ENCODE measurements at places on chromosomes 3 and 15.

GRCh38 chr3:40044487-40044886 lies 235.1 kb downstream of the MYRIP start:
- no peak overlapping the region for H3K4me3 ChIP-seq
- no peaks in the 10 kb centered on the region for H3K27me3 ChIP-seq
- H3K36me3 ChIP-seq: no peaks in the 10 kb centered on the region

DNA sequence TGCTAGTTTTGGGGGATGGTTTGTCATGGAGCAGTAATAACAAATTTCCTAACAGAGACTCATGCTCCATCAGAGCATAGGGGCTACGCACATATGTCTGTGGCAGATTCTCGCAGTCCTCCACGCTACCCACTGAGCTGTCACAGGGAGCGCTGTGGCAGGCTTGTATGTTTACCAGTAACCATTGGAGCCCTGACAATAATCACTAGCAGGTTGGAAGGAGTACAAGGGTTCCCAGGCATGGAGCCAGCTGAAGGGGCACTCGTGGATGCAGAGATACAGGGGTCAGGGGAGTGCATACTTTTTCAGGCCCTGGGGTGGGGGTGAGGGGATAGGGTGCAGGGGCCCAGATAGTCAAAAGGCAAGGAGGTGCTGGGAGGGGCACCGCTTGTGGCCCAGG lies 7.9 kb upstream of the GP9 start:
- peaks cover 10% of the 10 kb centered on the region for H3K4me1 ChIP-seq
- H3K27ac ChIP-seq: peak overlapping the region; percentile 36
- no peak for DNase-seq
- H3K36me3 ChIP-seq: no peaks in the 10 kb centered on the region

DNA sequence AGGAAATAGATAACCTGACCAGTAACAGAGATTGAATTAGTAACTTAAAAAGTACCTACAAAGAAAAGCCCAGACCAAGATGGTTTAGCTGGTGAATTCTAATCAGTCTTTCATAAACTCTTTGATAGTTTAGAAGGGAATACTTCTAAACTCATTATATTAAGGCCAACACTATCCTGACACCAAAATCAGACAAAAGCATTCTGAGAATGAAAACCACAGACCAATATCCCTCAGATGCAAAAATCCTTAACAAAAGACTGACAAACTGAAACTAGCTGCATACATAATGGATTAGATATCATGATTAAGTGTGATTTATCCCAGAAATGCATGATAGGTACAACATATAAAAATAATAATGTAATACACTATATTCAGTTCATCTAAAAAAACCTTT lies 115.6 kb downstream of the RFX7 start:
- no peak overlapping the region for H3K4me3 ChIP-seq
- no peaks in the 10 kb centered on the region for H3K4me1 ChIP-seq
- no peak overlapping the region for H3K27ac ChIP-seq
- H3K36me3 ChIP-seq: peaks cover 70% of the 10 kb centered on the region

DNA sequence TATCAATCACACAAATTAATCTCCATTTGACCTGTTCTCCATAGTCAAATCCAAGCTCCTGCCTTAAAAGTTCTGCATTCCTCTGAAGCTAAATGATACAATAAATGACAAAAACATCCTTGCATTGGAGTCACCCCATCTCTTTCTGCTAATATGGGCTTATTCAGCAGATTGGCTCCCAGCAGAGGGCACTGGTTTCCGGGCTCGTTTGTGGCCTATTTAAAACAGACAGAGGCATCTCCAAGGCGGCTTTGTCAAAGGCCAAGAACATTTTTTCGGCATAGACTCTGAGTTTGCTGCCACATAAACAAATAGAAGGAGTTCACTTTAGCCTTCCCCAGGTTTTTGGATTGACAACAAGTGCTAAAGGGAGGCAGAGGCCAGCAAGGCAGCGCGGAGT lies 204.4 kb upstream of the RASGRP1 start:
- H3K36me3 ChIP-seq: no peaks in the 10 kb centered on the region
- H3K4me1 ChIP-seq: no peaks in the 10 kb centered on the region
- no peaks in the 10 kb centered on the region for H3K27me3 ChIP-seq
- H3K4me3 ChIP-seq: no peak overlapping the region
- H3K27ac ChIP-seq: no peak overlapping the region

GRCh38 chr3:141647562-141647915 lies 90.6 kb upstream of the RNF7 start:
- H3K27ac ChIP-seq: no peak overlapping the region
- H3K4me3 ChIP-seq: no peak overlapping the region
- H3K4me1 ChIP-seq: no peaks in the 10 kb centered on the region
- no peaks in the 10 kb centered on the region for H3K36me3 ChIP-seq

DNA sequence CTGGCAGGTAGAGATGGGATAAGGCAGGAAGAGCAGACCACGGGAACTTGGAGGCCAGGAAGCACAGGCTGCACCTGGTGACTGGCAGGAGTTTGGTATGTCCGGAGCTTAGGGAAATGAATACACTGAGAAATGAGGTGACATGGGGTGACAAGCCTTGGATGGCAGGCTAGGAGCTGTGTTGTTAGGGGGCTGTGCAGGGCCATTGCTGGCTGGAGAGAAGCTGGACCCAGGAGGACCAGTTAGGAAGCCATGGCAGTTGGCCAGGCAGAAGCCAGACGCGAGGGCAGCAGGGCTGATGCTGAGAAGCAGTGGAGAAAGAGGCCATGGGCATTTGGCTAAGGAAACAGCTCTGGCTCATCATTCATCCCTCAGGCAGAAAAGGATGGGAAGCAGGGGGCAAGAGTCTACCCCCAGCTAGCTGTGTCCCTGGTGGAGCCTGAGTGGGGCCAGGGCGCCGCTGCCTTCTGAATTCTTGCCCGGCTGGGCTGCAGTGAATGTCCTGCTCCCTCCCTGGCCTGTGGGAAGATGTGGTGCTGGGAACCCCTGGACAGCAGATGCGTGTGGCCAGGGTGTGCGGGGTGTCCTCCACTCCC lies 255.8 kb downstream of the FAM43A start:
- no peak for DNase-seq
- H3K4me3 ChIP-seq: no peak overlapping the region
- H3K36me3 ChIP-seq: no peaks in the 10 kb centered on the region
- peaks cover 5% of the 10 kb centered on the region for H3K4me1 ChIP-seq

DNA sequence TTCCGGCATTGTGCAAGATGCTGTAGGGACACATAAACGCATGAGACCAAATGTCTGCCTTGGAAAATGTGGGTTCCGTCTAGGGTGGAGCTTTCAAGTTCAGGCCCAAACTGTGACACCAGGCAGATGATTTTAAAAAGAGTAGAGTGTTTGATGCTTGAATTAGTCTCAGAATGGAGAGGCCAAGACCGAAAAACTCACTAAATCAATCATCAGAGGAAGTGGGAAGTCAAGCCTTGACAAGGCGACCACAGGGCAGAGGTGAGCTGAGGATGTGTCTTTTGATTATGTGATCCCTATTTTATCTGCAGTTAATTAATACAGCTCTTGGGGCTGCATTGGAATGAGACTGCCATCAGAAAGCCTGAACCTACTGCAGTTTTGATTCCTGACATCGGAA lies 275.4 kb downstream of the ABHD5 start:
- H3K36me3 ChIP-seq: no peaks in the 10 kb centered on the region
- DNase-seq: no peak
- H3K27ac ChIP-seq: no peak overlapping the region
- no peaks in the 10 kb centered on the region for H3K4me1 ChIP-seq

DNA sequence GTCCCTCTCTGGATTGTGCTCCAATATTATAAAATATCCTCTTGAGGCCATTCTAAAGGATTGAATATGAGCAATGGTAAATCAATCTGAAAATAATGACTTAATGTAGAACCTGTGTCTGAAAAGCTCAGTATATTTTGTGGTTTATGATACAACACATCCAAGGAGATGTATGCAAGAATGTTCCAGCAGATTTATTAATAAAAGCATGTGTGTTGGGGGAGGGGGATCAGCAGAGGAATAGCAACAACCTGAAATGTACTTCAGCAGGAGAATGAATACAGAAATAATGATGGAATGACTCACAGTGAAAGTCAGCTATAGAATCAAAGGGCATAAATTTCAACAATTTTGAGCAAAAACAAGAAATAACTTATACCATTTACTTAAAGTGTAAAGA lies 56.7 kb upstream of the NUDT16 start:
- DNase-seq: no peak
- no peak overlapping the region for H3K27ac ChIP-seq
- H3K4me3 ChIP-seq: no peak overlapping the region
- no peaks in the 10 kb centered on the region for H3K36me3 ChIP-seq

DNA sequence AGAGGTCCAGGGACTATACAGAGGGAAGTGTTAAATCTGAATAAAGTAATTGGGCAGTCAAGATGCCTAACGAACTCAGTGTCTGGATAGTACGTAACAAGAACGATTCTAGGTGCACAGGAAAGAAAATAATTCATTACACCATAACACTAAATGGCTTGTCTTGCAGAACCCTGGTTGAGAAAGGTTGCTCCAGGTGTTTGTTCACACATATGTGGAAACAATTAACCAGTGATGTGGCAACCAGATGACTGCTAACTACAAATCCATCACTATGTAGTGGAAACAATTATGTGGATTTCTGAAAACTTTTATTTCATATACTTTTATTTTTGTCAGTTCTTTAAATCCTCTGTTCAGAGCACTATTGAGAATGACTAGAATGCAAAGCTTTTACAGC lies 10.4 kb upstream of the HDC start:
- no peak overlapping the region for H3K27ac ChIP-seq
- no peak for DNase-seq
- no peak overlapping the region for H3K4me3 ChIP-seq
- peaks cover 7% of the 10 kb centered on the region for H3K36me3 ChIP-seq
- H3K27me3 ChIP-seq: no peaks in the 10 kb centered on the region

- DNase-seq: no peak
- H3K4me3 ChIP-seq: no peak overlapping the region
- H3K27me3 ChIP-seq: no peaks in the 10 kb centered on the region
- H3K4me1 ChIP-seq: peaks cover 3% of the 10 kb centered on the region
Observed at GRCh38 chr15:62486041-62486440, 321.0 kb upstream of the C2CD4B start.

DNA sequence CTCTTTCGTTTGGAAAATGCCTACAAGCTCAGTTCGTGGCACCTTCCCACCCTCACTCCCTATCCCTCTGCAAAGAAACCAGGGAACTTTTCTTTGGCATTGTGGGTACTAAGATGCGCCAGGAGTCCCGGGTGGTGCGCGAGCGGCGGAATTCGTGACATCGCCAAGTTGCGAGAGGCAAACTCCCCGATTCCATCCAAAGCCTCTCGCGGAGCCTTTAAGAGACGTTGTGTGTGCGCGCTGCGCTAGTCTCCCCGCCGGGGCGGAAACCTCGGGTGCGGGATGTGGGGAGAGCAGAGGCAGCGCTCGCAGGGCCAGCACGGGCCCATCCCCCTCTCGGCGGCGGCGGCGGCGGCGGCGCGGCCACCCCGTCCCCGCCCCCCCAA lies 443 bp upstream of the NR2F2 start:
- no peak for DNase-seq
- no peaks in the 10 kb centered on the region for H3K36me3 ChIP-seq
- H3K4me3 ChIP-seq: peak overlapping the region; percentile 92
- H3K27ac ChIP-seq: peak overlapping the region; percentile 62
- peaks cover 6% of the 10 kb centered on the region for H3K4me1 ChIP-seq
- H3K27me3 ChIP-seq: peaks cover 7% of the 10 kb centered on the region

GRCh38 chr3:41073190-41073589 lies 126.1 kb upstream of the CTNNB1 start:
- H3K4me1 ChIP-seq: no peaks in the 10 kb centered on the region
- no peaks in the 10 kb centered on the region for H3K36me3 ChIP-seq
- H3K27ac ChIP-seq: no peak overlapping the region
- DNase-seq: no peak
- H3K4me3 ChIP-seq: no peak overlapping the region

GRCh38 chr3:105616374-105617121 lies 249.8 kb downstream of the ALCAM start:
- DNase-seq: no peak
- no peak overlapping the region for H3K4me3 ChIP-seq
- H3K27me3 ChIP-seq: no peaks in the 10 kb centered on the region
- no peak overlapping the region for H3K27ac ChIP-seq

DNA sequence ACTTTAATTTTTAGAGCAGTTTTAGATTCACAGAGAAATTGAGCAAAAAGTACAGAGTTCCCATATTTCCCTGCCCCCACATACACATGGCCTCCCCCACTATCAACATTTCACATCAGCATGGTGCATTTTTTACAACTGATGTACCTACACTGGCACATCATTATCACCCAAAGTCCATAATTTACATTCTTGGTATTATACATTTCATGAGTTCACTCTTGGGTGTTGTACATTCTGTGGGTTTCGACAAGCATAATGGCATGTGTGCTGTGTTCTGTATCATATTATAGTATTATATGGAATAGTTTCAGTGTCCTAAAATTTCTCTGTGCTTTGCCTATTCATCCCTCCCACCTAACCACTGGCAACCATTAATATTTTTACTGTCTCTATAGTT lies 419.8 kb upstream of the THBS1 start:
- no peaks in the 10 kb centered on the region for H3K27me3 ChIP-seq
- DNase-seq: no peak
- H3K4me1 ChIP-seq: no peaks in the 10 kb centered on the region
- no peak overlapping the region for H3K4me3 ChIP-seq

DNA sequence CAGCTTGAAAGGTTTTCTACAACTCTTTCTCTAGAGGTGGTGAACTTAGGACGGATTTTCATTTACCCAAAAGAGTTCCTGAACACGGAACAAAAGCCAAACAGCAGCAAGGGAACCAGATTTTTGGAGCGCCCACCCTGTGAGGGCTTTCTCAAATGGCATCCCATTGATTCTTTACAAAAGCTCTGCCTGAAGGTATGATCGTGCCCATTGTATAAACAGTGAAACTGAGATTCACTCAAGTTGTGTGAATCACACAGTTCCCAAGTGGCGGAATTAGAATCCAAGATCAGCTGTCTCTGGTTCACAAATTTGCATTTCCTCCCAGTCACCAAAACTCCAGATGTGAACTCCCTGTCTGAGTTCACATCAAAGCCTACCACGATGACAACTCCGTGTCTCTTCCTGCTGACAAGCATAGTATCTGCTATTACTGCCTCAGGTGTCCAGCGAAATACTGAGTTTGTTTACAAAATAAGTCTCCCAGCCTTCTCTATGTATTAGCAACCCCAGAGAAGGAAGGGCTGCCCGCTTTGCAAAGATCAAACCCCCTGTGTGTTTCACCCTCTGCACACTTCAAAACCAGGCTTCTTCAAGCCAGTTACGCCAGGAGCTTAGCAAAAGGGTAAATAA lies 235.9 kb upstream of the ST8SIA2 start:
- no peaks in the 10 kb centered on the region for H3K27me3 ChIP-seq
- H3K4me3 ChIP-seq: no peak overlapping the region
- H3K36me3 ChIP-seq: peaks cover 62% of the 10 kb centered on the region
- no peak for DNase-seq
- peak overlapping the region; percentile 57 for H3K27ac ChIP-seq

GRCh38 chr15:31843426-31844055 lies 186.8 kb upstream of the CHRNA7 start:
- no peaks in the 10 kb centered on the region for H3K27me3 ChIP-seq
- DNase-seq: no peak
- H3K4me3 ChIP-seq: no peak overlapping the region
- no peak overlapping the region for H3K27ac ChIP-seq
- H3K4me1 ChIP-seq: no peaks in the 10 kb centered on the region
- no peaks in the 10 kb centered on the region for H3K36me3 ChIP-seq

GRCh38 chr15:92662762-92663161 lies 7.2 kb upstream of the FAM174B start:
- DNase-seq: no peak
- no peak overlapping the region for H3K27ac ChIP-seq
- H3K4me3 ChIP-seq: no peak overlapping the region
- H3K27me3 ChIP-seq: no peaks in the 10 kb centered on the region
- peaks cover 5% of the 10 kb centered on the region for H3K4me1 ChIP-seq

All from esophagus squamous epithelium (tissue), 5 donors.